ENCODE measurements at places on chromosomes 4 and X. TPM values are rescaled to one million over a fixed set of nuclear protein-coding genes. Genes with fewer than 3 reads are reported as not detected.

ODAPH gene
- not detected for total RNA-seq

GPRIN3 gene
- total RNA-seq: 6.3 TPM

- DNase-seq: no peak
These were observed 50.4 kb downstream of the CCDC160 start for GRCh38 chrX:134287346-134287745.

DNA sequence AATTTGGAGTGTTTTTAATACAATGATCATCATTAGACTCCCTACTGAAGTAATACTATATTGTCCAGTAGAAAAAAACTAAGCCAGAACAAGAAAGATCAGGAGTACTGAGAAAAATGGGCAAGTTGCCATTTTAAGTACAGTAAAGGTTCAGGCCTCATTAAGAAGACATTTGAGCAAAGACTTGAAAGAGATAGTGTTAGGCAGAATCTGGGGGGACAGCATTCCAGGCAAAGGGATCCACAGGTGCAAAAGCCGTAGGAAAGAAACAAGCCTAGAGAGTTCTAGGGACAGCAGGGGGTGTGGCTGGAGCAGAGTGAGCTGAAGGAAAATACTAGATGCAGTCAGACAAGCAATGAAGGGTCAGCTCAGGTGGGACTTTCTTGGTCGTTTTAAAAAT, 58.1 kb upstream of the INTU start:
- no peak for DNase-seq

DNA sequence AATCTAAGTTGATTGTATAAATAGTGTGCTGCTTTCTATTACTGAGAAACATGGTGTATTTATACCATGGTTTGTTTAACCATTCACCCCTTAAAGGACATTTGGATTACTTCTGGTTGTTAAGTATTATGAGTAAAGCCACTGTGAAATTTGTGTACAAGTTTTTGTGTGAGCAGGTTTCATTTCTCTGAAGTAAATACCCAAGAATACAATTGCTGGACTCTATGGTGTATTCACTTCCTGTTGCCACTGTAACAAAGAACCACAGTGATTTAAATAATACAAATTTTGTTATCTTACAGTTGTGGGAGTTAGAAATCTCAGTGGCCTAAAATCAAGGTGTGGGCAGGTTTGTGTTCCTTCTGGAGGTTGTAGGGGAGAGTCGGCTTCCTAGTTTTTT, 869.6 kb downstream of the CCSER1 start:
- DNase-seq: no peak

DNA sequence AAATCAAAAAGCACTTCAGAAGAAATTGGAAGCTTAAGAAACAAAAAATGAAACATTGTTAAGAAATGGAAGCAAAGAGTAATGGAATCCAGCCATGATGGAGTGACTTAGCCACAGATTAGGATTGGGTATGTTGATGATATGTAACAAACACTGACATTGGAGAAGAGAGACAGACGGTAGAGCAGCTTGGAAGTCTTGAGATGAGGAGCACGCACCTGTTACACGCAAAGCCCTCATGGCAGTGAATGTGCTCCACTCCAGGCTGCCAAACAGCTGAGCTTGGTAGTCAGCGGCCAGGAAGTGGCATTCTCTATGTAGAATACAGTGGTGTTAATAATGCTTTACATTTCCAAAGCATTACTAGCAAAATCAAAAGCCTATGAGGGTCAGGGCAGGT, 56.9 kb upstream of the GPRIN3 start:
- DNase-seq: no peak

AMOT gene
- 17.3 TPM for total RNA-seq

DNA sequence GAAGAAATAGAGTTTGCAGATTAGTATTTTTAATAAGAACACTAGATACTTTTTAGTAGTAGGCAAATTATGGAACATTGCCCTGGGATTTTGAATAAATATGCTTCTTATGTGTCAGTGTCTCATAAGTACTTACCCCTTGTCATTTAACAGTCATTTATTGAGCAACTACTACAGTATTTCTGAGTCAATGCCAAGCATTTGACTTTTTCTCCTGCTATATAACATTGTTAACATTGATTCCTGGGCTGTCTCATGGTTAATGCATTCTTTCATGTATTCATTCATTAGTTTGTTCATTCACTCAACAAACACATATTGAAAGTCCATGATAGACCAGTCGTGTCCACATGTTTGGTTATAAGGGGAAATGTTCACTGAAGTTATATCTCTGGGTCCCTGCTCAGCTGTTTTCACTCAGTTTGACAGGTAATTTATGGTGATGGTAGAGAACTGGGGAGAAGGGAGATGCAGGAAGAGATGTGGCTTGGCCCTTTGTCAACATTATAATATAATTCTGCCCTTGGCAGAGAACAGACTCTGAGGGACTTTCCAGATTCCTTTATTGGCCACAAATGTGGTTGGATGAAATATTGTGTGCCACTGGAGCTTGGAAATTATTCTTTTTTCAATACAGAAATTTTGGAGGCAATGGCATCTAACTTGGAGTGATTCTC, 49.8 kb downstream of the OSTC start:
- DNase-seq: no peak

PNCK gene
- 4.9 TPM for total RNA-seq

TCEAL7 gene
- total RNA-seq: 12.7 TPM
